Epithelial cell of alveolus of lung (primary cell): ENCODE measurements at places on chromosomes 4 and X. TPM values are rescaled to one million over a fixed set of nuclear protein-coding genes. Genes with fewer than 3 reads are reported as not detected.

Gene IRAK1
- total RNA-seq: 57.1 and 89.2 TPM in 2 replicates

Gene APOOL
- total RNA-seq: 8.4 and 12.5 TPM in 2 replicates

Gene CLDN22
- not detected in 2 replicates for total RNA-seq

Gene SSX2B
- not detected in 2 replicates for total RNA-seq

Gene LAS1L
- 13.3 and 21.7 TPM in 2 replicates for total RNA-seq

Gene XAGE3
- not detected in 2 replicates for total RNA-seq

Gene TENM3
- 23.9 and 24.7 TPM in 2 replicates for total RNA-seq

Gene ADGRG4
- total RNA-seq: not detected in 2 replicates

Gene FDCSP
- 7.7 and 11.6 TPM in 2 replicates for total RNA-seq

Gene KIT
- 1.0 and 7.3 TPM in 2 replicates for total RNA-seq

Gene GPR82
- not detected in 2 replicates for total RNA-seq

Gene TLR6
- total RNA-seq: 0.32 and 1.8 TPM in 2 replicates

Gene KLB
- not detected in 2 replicates for total RNA-seq

Gene INPP4B
- total RNA-seq: 2.2 and 5.0 TPM in 2 replicates

Gene SMIM43
- 1.3 and 18.8 TPM in 2 replicates for total RNA-seq

Gene EREG
- 21.5 and 126 TPM in 2 replicates for total RNA-seq

Gene SEPTIN11
- total RNA-seq: 105 and 236 TPM in 2 replicates

Gene UGT2B17
- not detected in 2 replicates for total RNA-seq

Gene MOSPD2
- 9.8 and 12.9 TPM in 2 replicates for total RNA-seq

Gene GABRG1
- not detected in 2 replicates for total RNA-seq

Gene TMEM185A
- total RNA-seq: 10.3 and 21.6 TPM in 2 replicates

Gene EXOC1L
- total RNA-seq: not detected in 2 replicates

Gene NAA11
- not detected in 2 replicates for total RNA-seq

Gene SHROOM4
- total RNA-seq: 0.72 and 3.1 TPM in 2 replicates

Gene FAM184B
- not detected in 2 replicates for total RNA-seq

Gene HS3ST1
- total RNA-seq: under 0.01 and 0.40 TPM in 2 replicates

Gene C4orf51
- total RNA-seq: not detected in 2 replicates

Gene CHRNA9
- 0.13 and 4.6 TPM in 2 replicates for total RNA-seq

Gene VCX
- total RNA-seq: not detected in 2 replicates

Gene SLC6A14
- under 0.01 TPM in 1 of 2 replicates, not detected in the other for total RNA-seq

Gene SOD3
- 2.7 and 4.2 TPM in 2 replicates for total RNA-seq

Gene GPM6B
- 2.3 and 5.3 TPM in 2 replicates for total RNA-seq

Gene CAMK2D
- 30.5 and 37.6 TPM in 2 replicates for total RNA-seq

Gene VCX3A
- not detected in 2 replicates for total RNA-seq

Gene L1CAM
- 0.56 and 1.8 TPM in 2 replicates for total RNA-seq

Gene COX7B2
- total RNA-seq: not detected in 2 replicates

Gene ASB9
- total RNA-seq: 1.4 TPM in 1 of 2 replicates, not detected in the other

Gene TCP11X2
- total RNA-seq: not detected in 2 replicates

Gene MTTP
- 0.08 and 0.26 TPM in 2 replicates for total RNA-seq

Gene HSFX2
- 0.13 and 0.40 TPM in 2 replicates for total RNA-seq

Gene KCND1
- 1.8 and 2.4 TPM in 2 replicates for total RNA-seq

Gene PAQR3
- 16.5 TPM in 2 replicates for total RNA-seq

Gene NDNF
- 2.6 and 5.1 TPM in 2 replicates for total RNA-seq

Gene PRRG3
- not detected in 2 replicates for total RNA-seq

Gene NPNT
- total RNA-seq: 4.8 TPM in 1 of 2 replicates, not detected in the other
